ENCODE measurements at places on chromosomes 3 and 15. TPM values are rescaled to one million over a fixed set of nuclear protein-coding genes. Genes with fewer than 3 reads are reported as not detected.

The NECTIN3 gene
- total RNA-seq: 33.3 TPM

The CADPS gene
- not detected for total RNA-seq

The GOLIM4 gene
- 26.4 TPM for total RNA-seq

The GOLGA8T gene
- total RNA-seq: not detected

The FANCD2OS gene
- total RNA-seq: not detected

The VWA5B2 gene
- total RNA-seq: under 0.01 TPM

DNA sequence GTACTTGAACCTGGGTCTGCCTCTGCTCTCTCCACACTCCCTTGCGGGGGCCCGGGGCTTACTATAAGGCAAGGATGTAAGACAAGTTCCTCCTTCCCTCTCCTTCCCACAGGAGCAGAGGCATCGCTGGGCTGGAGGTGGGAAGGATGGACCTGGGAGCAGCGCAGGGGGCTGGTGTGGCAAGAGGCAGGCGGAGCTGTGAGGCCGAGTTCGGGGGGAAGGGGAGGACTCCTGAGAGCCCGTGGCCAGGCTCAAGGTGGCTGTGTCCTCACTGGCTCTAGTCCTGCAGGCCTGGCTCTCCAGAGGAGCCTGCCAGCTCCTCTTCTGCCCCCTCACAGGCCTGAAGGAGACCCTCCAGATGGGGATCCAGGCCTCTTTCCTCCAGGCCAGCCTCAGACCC lies 1.0 kb upstream of the NR2E3 start:
- no peak for DNase-seq

DNA sequence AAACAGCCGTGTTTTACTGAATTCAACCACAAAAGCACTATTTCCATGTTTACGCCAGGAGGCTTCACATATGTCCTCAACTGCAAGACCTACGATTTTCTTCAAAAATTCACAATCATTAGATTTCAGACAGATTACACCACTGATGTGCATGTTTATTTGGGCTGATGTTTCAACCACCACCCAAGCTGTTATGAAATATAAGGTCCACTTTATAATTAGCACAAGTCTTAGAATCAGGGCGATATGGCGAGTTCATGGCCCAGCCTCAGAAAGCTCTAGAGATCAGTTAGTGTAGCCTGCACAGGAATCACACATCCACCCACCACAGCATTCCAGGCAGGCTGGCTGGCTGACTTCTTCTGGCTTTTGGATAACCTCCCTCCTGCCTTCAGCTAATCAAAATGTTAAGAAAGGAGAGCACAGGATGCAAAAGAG lies 15.4 kb downstream of the SH3BP5 start:
- no peak for DNase-seq

DNA sequence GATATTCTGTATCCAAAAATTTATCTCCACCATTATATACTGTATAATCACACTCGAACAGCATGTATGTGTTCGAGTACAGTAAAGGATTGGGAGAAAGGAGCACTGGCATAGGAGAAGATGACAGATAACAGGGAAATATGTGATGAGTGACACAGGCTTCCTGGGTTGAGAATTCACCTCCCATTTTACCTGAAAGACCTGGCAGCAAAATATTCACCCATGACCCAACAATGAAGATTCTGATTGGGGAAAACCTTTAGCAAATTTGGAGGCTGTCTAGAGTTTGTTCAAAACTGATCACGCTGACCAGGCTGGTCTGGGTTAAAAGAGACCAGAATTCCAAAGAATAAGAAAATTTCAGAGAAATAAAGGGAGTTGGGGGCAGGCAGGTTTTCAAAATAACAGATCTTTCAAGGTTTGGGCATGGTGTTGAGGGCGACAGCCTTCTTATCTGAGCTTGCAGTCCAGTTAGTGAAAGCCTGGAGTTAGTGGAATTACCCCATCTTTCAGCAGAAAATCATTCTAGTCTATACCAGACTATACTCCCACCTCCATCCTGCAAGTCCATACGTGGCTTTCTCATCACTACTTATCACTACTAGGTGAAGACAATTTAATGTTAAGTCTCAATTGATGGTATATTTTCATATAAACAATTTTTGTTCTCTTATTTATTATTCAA lies 42.8 kb upstream of the RSL24D1 start:
- DNase-seq: no peak

- DNase-seq: no peak
These were observed 31.6 kb upstream of the NUDT16 start for GRCh38 chr3:131349946-131350347.

GRCh38 chr3:73484656-73485248 lies 140.0 kb downstream of the PDZRN3 start:
- DNase-seq: no peak

DNA sequence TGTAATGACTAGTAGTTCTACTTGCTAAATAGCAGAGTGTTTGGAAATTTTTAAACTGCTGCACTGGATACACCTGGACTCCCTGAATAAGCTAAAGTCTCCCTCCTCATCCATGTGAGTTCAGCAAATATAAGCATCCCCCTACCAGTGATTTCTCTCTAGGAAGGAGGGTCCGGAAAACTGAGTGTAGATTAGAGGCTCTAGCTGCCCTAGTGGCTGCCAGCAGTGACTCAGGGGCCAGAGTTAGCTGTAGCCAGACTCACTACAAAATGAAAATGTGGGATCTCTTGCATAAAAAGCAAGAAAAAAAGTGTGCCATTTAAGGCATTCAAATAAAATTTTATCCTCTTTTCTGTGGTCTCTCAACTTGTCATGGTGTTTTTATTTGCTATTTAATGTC lies 485.0 kb upstream of the ATP11B start:
- DNase-seq: no peak

DNA sequence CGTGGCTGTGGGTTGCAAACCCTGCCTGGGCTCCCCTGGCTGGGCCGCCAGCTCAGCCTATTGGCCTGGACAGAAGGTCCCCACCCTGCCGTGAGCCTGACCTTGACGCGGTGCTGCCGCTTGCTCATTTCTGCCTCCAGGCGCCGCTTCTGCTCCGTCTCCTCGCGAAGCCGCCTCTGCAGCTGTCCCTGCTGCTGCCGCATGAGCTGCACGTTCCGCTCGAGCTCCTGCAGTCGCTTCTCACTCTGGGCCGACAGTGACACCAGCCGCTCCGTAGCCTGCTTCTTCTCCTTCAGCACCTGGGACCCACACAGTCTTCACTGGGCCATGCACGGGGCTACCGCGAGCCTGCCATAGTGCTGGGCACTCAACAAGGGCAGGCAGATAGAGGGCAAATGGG lies 21.7 kb downstream of the KIF7 start:
- no peak for DNase-seq

- DNase-seq: no peak
These were observed 10.1 kb downstream of the PRR23E start for GRCh38 chr3:127203024-127203423.

- no peak for DNase-seq
These were observed 106.3 kb downstream of the STAG1 start for GRCh38 chr3:136645915-136646314.

- DNase-seq: peak; percentile 60
These were observed 63.7 kb downstream of the SLC12A8 start for GRCh38 chr3:125148836-125149235.

- DNase-seq: no peak
These were observed 535.6 kb upstream of the AGTR1 start for GRCh38 chr3:148162132-148162531.

- DNase-seq: no peak
These were observed 233.5 kb upstream of the WNT5A start for GRCh38 chr3:55720614-55721013.

GRCh38 chr3:86711634-86712033 lies 279.3 kb downstream of the VGLL3 start:
- DNase-seq: no peak

DNA sequence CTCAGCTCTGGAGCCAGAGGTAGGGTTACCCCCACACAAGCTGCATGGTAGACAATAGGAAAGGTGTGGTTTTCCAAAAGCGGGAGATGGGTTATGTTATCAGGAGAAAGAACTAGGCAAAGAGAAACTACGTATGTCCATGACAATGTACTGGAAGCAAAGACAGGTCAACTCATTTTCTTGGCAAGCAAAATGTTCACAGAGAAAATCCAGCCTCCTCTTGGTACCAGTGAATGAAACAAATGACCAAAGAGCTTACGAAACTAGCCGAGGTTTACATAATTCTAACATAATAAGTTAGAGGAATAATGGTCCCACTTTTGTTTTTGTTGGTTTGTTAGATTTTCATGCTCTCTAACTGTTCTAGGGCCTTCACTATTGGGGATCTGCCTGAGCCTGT lies 338.1 kb upstream of the TGFBR2 start:
- no peak for DNase-seq

- no peak for DNase-seq
These were observed 28.8 kb downstream of the DGKG start for GRCh38 chr3:186333256-186333655.

GRCh38 chr3:44942202-44942921 lies 33.6 kb downstream of the ZDHHC3 start:
- DNase-seq: peak; percentile 38

- DNase-seq: no peak
These were observed 4.3 kb upstream of the NR2C2 start for GRCh38 chr3:14943042-14943441.

DNA sequence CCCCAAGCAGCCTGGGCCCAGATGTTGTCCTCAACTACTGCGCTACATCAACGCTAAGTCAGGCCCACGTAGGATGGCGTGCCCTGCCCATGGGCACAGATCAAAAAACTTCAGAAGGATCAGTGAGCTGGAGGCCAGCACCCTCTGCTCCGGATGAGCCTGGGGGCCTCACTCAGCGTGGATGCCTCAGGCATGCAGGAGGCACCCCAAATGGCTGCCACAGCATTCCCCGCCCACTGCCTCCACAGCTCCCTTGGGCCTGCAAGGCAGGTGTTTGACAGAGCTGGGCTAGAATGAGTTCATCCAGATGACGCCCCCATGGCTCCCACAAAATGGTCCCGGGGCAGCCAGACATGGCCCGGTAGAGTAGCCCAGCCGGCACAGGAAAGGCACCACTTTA lies 7.1 kb downstream of the ATP2B2 start:
- no peak for DNase-seq

DNA sequence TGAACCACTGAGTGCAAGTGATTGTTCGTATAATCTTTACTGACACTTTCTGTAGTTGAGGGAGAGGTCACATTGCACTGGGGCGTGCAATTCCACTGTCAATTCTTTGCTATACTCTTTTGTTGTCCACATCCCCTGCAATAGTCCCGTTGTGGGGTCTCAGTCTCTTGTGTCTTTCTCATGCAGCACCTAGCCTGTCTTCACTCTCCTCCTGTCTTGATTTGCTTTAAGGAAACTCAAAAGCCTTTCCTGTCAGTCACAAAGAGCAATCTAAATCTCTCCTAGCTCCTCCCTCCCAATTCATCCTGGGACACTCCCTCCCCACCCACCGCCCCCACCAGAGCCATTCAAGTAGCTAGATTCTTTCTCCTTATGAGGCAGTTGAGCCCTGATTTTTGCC lies 13.2 kb upstream of the TMEM158 start:
- DNase-seq: no peak

GRCh38 chr3:125098611-125099291 lies 43.0 kb upstream of the HEG1 start:
- no peak for DNase-seq

DNA sequence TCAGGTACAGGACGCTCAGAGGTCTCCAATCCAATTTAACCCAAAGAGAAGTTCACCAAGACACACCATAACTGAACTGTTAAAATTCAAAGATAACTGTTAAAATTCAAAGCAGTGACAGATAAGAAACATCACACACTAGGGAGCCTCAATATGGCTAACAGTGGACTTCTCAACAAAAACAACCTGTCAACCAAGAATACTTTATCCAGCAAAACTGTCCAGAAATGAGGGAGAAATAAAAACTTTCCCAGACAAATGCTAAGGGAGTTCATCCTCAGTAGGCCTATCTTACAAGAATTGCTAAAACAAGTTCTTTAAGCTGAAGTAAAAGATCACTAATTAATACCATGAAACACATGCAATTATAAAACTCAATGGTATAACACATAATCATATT lies 36.3 kb upstream of the MYLK start:
- no peak for DNase-seq

- peak; percentile 12 for DNase-seq
These were observed 59.6 kb downstream of the UBE2E2 start for GRCh38 chr3:23262766-23263165.
